ENCODE measurements at places on chromosomes 1 and 21. TPM values are rescaled to one million over a fixed set of nuclear protein-coding genes. Genes with fewer than 3 reads are reported as not detected.

DNA sequence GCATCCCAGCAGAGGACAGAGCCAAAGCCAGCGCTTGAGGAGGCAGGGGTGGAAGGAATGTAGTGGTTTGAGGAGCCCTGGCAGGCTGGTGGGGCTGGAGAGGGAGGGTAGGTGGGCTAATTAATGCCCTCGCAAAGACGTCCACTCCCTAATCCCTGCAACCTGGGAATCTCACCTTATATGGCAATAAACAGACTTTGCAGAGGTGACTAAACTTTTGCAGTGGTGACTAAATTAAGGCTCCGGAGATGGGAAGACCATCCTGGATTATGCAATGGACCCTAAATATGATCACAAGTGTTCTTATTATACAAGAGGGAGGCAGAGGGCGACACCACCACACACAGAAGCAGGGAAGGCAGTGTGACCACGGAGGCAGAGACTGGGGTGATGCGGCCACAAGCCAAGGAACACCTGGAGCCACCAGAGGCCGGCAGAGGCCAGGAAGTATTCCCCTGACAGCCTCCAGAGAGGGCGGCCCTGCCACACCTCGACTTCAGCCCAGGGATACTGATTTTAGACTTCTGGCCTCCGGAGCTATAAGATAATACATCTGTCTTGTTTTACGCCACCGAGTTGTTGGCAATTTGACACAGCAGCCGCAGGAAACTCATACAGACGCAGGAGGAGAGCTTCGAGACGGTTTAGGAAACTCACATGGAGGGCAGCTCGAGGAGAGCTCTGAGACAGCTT, 23.1 kb upstream of the NPPB start:
- DNase-seq: no peak

DNA sequence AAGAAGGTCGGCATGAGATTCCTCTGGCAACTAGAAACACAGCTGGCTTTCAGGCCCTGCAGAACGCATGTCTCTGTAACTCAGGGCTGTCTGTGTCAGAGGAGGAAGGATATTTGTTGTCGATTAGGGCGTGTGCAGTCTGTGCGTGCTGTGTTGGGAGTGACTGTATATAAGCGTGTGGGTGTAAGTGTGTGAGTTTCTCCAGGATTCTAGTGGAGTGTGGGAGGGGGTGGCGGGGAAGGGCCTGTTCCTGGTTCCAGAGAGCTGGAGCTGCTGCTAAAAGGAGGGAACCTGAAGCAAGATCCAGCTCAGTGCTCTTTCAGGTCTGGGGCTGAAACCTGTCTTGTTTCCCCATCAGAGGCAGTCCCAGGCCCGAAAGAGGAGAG, 74.3 kb downstream of the SLC16A1 start:
- DNase-seq: no peak

Gene ETV3L
- total RNA-seq: not detected

- DNase-seq: no peak
Measured at GRCh38 chr1:157682710-157683437, 17.7 kb downstream of the FCRL3 start.

DNA sequence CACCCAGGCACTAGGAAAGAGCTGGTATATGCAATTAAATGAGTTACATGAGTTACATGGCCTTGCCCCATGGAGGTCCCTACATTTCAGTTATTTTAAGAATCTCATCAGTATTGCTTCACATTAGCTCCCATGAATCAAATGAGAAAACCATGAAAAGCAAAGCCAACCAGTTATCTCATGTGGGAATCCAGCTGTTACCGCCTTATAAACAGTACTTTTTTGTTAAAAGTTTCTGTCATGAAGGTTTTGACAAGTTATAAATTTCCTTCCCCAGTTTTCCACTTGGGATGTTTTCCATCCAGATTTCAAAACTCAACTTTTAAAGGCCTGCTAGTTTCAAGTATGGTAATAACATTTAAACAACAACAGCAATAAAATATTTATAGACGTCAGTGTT, 544.8 kb downstream of the NUF2 start:
- no peak for DNase-seq

DNA sequence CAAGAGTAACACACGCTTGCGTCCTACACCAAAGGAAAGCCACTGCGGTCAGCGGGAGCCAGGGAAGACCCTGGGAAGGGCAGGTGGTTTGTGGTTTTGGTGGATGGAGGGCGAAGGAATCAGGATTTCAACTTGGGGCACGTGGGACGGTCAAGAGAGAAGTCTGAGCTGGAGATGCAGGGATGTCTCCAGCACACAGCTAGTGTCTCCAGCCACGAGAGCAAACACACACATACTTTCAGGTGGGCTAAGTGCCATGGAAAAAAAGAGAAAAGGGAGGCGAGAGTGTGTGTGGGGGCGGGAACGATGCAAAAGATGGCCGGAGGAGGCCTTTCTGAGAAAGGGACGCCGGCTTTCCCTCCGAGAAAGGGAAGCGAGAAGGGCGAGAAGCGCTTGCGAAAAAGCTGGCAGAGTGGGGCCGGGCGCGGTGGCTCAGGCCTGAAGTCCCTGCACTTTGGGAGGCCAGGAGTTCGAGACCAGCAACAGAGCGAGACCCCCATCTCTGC, 1.4 kb upstream of the SRRM1 start:
- peak; percentile 58 for DNase-seq

Gene EVI5
- 1.2 TPM for total RNA-seq

DNA sequence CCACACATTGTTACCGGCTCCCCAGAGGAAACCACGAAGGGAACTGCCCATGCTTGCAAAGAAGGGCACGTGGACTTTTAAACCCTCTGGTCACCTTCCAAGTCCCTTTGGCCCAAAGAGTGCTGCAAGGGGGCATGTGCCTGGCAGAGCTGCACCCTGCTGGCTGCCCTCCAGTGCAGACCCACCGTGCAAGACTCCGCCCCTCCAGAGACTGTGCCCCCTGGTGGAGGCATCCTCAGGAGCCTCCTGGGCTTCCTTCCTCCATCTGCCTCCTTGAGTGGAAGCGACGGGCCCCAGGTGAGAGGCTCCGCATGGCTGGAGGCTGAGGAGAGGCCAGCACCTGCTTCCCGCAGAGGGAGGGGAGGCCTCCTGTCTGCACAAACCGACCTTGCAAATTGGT, 100.6 kb downstream of the CRYAA start:
- DNase-seq: no peak

- DNase-seq: no peak
Measured at GRCh38 chr1:36805979-36806640, 228.2 kb downstream of the GRIK3 start.

DNA sequence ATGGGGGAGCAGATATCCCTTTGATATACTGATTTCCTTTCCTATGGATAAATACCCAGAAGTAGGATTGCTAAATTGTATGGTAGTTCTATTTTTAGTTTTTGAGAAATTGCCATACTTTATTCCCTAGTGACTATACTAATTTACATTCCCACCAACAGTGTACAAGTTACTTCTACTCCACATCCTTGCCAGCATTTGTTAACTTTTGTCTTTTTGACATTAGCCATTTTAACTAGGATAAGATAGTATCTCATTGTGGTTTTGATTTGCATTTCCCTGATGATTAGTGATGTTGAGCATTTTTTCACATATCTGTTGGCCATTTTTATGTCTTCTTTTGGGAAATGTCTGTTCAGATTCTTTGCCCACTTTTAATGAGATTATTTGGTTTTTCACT, 620.6 kb upstream of the CAMK1G start:
- no peak for DNase-seq

Data from activated naive CD8-positive, alpha-beta T cell treated with anti-CD3 and anti-CD28 coated beads, Interleukin-2, amount 10 ng/mL, durations not matched to agents 7 days and 5 days (primary cell).